ENCODE measurements at places on chromosomes 2 and 18.

- DNase-seq: no peak
These were observed 93.4 kb downstream of the AKAIN1 start for GRCh38 chr18:5103693-5104092.

- DNase-seq: no peak
These were observed 343.5 kb downstream of the MTX2 start for GRCh38 chr2:176612736-176613135.

DNA sequence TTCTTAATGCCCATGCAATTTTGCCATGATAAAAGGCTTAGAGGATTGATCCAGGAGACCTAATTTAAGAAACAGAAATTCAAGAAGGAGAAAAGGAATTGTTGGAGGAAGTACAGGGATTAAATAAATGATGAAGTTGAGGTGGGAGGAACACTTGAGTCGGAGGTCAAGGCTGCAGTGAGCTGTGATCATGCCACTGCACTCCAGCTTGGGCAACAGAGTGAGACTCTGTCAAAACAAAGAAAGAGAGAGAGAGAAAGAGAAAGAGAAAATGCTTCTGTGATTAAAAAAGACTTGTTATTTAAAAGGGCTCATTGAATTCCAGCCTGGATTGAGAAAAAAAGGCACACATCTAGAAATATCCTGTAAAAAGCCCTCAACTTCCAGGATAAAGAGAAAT lies 123.2 kb downstream of the B3GNT2 start:
- no peak for DNase-seq

DNA sequence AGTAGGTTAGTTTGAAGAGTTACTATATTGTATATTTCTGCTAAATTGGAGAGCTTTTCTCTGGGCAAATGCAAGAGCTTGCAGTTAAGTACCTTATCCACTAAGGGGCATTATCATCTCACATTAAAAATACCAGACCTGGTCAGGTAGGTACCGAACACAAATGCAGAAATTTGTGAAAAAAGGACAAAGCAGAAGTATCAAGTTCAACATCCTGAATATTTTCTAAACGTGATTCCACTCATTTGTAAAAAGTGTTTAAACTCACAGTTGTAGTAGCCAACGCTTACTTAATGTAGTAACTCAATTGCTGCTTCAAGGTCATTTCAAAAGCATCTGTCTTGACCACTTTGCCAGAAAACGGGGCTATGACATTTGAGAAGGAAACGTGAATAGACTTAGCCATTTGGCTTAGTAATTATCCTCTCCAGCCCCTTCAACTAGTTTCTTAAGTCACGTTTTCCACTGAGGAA lies 52.1 kb downstream of the CYRIA start:
- no peak for DNase-seq

GRCh38 chr2:38427936-38428335 lies 50.9 kb upstream of the ATL2 start:
- DNase-seq: no peak

DNA sequence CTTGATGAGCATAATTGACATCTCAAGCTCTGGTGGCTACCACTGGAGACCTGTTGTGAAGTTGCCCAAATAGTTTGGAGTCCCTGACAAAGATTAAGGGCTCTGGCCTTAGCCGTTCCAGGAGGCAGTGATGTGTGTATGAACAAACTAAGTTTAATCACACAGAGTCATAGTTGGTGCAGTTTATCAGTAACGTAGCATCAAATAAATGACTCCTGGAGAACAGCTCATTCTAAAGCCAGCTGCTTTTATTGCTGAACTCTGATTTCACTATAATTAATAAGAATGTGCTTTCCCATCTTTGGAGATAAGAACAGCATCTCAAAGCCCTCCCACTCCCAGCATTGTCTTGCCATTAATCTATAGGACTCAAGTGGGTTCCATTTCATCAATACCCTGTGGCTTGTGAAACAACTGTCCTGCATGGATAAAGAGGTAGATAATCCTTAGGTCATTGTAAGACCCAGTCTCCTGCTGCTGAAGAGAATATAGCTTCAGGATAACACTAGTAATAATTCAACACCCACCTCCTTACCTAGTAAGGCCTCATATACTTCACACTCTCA lies 211.4 kb upstream of the THUMPD2 start:
- DNase-seq: no peak

DNA sequence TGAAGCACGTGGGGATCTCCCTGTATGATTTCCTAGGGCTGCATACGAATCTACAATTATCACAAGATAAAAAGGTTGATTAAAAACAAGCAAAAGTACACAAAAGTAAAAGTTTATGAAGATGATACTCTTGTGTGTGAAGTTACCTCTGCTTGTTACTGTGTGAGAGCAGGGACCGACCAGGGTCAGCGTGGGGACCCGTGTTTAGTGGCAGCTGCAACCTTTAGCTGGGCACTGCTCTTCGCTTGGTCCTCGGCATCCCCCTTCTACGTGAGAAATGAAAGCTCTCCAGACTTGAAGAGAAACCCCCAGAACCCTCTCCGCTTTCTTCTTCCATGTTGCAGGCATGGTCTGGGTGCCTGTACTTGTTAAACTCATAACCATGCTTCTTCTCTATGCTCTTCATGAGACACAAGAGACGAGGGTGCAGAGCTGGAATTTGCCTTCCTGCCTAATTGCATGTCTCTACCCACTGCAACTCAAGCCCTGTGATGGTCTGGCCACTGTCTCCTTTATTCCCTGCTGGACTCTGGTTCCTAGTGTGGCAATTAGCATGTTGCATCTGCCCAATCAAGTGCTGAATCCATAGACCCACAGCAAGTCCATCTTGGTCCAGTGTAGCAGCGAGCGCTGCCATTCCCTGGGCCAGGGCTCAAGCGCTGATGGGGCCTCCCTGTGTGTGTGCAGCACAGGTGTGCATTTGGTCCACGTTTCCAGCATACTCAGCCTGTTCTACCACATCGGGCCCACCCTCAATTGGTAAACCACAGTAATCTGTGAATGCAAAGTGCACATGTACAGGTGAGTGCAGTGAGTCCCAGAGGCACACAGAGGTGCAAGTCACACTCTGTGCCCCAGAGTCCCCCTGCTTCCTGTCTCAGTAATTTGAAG lies 88.5 kb downstream of the TWIST2 start:
- DNase-seq: no peak

- no peak for DNase-seq
These were observed 4.3 kb downstream of the GAD1 start for GRCh38 chr2:170820757-170821530.

- DNase-seq: no peak
These were observed 112.3 kb upstream of the ATP5MC3 start for GRCh38 chr2:175293776-175294175.

DNA sequence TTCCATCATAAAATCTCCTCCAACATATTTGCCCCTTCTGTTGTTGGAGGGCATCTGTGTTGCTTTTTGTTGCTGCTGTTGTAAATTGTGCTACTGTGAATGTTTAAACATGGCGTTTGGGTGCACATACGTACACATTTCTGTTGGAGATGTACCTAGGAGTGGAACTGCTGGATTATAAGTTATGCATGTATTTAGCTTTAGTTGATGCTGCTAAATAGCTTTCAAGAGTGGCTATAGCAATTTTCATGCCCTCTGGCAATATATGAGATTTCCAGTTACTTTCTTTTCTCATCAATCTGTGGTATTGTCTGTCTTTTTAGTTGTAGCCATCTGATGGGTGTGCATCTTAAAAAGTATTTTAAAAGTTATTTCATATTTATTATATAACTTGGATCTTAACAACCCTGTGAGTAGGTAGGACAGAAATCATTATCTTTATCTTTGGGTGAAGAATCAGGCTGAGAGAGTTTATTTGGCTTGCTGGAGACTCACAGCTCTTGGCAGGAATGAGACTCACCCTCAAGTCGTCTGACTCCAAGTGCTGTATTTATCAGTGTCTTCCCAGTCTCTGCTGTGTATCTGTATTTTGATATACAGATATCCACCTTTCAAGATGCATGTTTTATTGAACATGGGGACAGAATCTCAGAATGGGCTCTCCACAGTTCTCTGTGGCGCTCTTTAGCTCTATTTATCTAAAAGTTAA lies 16.9 kb downstream of the ZNF236 start:
- DNase-seq: no peak

GRCh38 chr2:162012565-162013058 lies 61.4 kb downstream of the DPP4 start:
- DNase-seq: no peak

- no peak for DNase-seq
These were observed 135.0 kb downstream of the FIGN start for GRCh38 chr2:163600801-163601200.

- DNase-seq: no peak
These were observed 44.7 kb downstream of the PSD4 start for GRCh38 chr2:113218283-113219091.

DNA sequence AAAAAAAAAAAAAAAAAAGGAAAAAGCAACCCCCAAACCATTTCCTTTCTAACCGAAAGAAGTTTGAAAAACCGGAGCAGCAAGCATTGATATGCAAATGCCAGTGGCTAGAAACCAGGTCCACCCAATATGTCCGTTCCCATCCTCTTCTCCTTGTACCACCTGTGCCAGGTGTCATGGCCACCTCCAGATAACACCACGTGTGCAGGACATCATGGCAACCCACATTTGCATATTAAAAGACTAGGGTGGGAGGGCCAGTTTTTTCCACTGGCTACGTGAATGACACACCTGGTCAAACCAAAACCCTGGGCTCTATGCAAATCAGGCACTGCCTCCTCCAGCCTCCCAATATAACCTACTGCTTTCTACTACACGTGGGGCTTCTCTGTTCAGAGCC lies 303.3 kb upstream of the GULP1 start:
- DNase-seq: no peak

GRCh38 chr2:88345842-88346241 lies 106.7 kb downstream of the FOXI3 start:
- no peak for DNase-seq

DNA sequence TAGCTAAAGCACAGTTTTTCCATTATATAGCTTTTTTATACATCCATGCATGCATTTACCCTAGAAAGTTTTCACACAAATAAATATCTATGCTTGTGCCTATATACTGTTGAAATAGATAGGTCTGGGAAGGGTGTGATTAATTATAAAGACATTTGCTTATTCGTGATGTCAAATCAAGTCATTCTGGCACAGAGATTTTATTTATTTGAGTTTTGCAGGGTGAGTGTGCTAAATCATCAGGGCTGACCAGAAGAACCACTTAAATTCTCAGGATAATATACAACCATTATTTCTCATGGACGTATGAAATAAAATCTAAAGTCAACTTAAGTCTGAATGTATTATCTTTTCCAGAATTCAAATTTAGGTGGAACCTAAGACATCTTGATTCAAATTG lies 295.5 kb downstream of the EPHA4 start:
- DNase-seq: no peak

DNA sequence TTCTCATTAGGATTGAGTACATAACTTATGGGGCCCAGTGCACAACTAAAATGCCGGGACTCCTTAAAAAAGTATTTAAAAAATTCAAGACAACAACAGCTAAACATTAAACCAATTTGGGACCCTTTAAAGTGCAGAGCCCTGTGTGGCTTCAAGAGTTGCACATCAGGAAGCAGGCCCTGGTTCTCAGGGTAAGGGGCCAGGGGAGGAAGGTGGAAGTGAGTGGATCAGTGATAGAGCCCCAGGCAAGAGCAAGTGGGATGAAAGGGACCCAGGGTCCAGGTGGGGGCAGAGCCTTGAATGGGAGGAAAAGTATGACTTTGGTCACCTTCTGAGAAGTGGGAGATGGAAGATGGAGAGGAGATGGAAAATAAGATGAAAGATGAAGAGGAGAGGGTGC lies 2.3 kb upstream of the FHOD3 start:
- DNase-seq: no peak

GRCh38 chr2:219496247-219496824 lies 2.4 kb upstream of the GMPPA start:
- no peak for DNase-seq

- no peak for DNase-seq
These were observed 757.7 kb downstream of the KCNJ3 start for GRCh38 chr2:155456222-155456621.

GRCh38 chr18:34225218-34225553 lies 473 bp upstream of the NOL4 start:
- no peak for DNase-seq

- DNase-seq: no peak
These were observed 54.7 kb downstream of the FAM117B start for GRCh38 chr2:202689459-202689858.

DNA sequence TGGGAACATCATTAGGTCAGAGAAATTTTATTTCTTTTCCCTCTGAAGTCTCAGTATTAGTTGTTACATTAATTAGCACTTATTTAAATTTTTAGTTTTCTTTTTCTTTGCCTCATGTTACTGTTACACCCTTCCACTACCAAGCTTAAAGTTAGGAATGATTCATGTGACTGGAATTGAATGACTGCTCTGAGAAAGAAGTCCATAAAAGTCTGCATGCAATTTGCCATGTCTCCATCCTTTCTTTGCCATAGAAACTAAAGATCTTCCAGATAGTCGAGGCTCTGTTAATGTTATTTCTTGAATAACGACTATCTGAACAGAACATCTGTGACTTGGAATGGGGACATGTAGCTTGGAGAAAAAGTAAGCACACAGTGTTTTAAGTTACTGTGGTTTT lies 1269.8 kb upstream of the PIK3C3 start:
- DNase-seq: no peak

- DNase-seq: no peak
These were observed 18.2 kb upstream of the PCBP1 start for GRCh38 chr2:70069049-70069448.

DNA sequence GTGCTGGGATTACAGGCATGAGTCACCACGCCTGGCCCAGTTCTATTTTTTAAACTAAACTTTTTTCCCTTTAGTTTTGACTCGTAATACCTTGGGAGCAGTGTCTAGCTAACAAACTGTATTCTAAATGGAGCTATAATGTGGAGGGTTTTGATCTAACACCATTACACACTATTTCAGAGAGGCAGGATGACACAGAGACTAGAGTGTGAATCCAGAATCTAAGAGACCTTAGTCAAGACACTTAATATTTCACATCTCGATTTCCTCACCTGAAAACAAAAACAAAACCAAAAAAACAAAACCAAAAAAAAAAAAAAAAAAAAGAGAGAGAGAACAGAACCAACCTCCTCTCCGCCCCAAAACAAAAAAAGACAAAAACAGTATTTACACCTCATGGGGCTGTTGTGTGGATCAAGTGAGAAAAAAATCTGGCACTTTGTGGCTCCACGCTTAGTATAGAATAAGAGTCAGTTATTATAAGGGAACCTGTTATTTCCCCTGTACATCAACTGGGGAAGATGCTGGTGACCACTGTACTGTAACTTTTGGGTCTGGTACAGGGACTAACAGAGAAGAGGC lies 31.3 kb downstream of the DARS1 start:
- no peak for DNase-seq

DNA sequence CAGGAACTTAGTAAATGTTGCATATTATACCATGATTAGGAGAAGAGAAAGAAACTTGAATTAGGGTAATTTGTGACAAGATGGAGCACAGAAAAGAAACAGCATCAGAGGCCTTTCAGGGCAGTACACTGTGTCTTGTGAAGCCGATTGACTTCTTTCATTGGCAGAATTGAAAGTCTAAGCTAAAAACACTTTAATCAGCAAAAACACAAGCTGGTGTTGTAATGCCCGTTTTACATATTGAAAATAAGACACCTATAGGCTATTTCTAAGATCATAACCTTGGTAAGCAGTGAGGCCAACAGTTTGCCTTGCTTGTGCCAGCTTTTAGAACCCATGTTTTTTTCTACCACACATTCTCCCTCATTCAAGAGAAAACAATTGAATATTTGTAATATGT lies 1378.1 kb upstream of the NXPH2 start:
- DNase-seq: no peak

Measured in NCI-H446 (cell line).